AML-193 (cell line): ENCODE measurements at places on chromosomes 2 and 18.

DNA sequence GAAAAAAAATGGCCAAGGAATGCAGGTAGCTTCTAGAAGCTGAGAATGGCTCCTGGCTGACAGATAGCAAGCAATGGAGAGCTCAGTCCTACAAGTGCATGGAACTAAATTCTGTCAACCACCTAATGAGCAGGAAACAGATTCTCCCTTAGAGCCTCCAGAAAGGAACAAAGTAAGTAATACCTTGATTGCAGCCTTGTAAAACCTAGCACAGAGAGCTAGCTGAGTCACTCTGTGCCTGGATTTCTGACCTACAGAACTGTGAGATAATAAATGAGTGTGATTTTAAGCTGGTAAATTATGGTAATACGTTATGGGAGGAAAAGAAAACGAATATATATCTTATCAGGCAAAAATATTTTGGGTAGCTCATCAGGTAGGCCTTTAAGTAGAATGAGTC lies 7.4 kb upstream of the LNPK start:
- no peak for DNase-seq

DNA sequence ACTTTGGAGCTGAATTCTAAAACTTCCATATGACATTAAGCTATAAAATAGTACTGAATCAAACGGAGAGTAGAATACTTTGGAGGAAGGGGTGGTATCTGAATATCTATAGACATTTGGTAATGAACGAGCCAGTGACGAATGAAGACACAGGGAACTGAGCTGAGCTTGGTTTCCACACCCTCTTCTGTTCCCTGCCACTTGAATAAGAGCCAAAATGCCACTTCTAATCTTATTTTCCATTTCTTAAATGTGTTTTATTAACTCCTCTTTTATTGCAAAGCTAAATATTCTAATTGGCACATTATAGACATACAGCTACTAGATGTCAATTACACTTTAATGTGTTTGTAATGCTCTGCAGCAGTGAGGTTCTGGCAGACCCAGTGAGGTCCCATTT lies 76.1 kb downstream of the AFF3 start:
- no peak for DNase-seq

- no peak for DNase-seq
Observed at GRCh38 chr2:242031481-242032019, 162.0 kb downstream of the RTP5 start.

- DNase-seq, result no peak
Observed at GRCh38 chr18:11419338-11419737, 190.1 kb upstream of the SLC35G4 start.

DNA sequence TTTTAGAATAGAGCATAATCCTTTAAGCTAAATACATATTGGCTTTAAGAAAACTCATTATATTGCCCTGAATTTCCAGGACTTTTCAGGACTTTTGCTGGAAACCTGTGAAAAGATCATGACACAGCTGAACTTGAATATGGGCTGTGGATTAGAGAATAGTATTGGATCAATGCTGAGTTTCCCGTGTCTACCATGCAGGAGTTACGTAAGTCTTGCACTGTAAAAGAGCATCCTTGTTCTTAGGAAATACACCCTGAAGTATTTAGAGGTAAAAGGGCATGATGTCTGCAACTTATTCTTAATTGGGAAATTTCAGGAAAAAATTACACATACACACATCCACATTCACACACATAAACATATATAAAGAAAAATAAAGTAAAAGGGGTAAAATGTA lies 82.1 kb downstream of the ZFP36L2 start:
- DNase-seq, result peak; percentile 73

DNA sequence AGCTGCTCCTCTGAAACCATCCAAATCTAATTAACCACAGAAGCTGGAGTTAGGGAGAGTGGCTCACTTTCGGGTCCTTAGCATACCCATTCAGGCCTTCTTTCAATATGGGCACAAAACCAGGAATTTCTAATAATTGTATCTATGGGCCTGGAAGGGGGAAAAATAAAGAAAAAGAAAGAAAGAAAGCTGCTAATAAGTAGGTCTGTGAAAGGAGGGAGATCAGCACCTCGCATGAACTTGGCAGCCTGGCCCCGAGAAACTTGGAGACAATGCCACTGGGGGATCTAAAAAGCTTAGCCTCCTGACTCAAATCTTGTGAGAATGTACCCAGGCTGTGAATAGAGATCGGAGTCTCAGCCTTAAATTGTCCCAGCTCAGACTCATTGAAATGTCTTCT lies 252.1 kb upstream of the SLC14A2 start:
- no peak for DNase-seq

GRCh38 chr2:241329669-241330615 lies 14.2 kb downstream of the SEPTIN2 start:
- no peak for DNase-seq
